Ovary (tissue), 10 donors: ENCODE measurements at places on chromosomes 4 and X.

DNA sequence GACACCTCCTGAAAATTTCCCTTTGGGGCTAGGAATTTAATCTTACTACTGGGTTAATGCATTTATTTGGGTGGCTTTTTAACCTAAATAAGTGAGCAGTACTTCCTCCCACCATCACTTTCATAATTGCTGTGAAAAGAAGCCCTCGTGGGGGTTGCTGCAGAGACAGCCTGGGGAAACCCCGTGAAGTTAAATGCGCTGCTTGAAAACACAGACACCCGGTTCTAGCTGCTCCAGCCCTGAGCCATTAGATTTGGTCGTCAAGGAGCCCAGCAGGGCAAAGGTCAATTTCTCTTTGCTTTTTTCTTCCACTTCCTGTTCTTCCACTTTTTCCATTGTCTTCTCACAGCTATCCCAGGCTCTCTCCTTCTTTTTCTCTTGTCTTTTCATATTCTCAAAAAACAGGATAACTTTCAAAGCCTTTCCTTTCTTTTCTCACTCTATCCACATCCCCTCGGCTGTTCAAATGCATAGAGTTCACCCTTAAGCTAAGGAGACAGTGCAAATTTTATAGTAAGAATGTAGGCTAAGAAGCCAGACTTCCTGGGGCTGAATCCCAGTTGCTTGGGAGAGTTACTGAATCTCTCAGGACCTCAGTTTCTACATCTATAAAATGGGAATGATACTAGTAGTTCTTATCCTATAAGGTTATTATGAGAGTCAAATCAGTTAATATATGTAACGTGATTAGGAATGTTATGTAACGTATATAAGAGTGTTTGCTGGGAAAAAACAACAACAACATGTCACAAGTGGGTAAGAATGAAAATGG, 91.5 kb upstream of the ZNF827 start:
- DNase-seq = no peak

DNA sequence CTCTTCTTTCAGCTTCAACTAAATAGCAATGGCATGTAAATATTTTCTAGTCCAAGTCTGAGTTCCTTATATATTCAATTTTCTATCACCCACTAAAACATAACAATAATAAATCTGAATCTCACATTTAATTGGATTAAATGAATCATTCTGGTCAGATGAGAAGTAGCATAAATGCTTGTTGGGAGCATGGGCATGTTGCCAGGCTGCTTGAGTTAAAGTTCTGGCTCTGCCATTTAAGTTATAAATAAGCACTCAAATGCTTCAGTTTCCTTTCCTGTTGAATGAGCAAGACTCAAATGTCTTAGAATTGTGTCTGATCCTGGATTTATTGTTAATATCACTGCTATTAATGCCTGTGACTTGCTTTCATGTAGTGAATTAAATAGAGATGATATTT, 496.3 kb downstream of the STPG2 start:
- no peak for DNase-seq

- DNase-seq = peak; percentile 27
Observed at GRCh38 chrX:101078716-101079598, at the start of gene TMEM35A. TSS of gene TMEM35A (plus strand) at chrX:101078879. CDS start at chrX:101079003, 124 bp downstream.

DNA sequence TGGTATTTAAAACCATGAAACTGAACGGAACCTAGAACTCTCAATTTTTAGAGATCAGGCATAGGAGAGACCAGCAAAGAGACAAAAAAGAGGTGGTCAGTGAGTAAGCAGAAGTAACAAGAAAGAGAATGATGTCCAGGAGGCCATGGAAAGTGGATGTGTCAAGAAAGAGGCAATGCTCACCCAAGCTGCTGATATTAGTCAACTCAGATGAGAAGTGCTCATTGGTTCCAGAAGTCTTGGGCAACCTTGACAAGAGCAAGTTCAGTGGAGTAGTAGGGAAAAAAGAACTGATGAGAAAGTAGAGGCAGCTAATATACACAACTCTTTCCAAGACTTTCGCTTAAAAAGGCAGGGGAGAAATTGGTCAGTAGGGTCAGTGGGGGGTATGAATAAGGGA, 23.0 kb upstream of the CCDC149 start:
- no peak for DNase-seq

DNA sequence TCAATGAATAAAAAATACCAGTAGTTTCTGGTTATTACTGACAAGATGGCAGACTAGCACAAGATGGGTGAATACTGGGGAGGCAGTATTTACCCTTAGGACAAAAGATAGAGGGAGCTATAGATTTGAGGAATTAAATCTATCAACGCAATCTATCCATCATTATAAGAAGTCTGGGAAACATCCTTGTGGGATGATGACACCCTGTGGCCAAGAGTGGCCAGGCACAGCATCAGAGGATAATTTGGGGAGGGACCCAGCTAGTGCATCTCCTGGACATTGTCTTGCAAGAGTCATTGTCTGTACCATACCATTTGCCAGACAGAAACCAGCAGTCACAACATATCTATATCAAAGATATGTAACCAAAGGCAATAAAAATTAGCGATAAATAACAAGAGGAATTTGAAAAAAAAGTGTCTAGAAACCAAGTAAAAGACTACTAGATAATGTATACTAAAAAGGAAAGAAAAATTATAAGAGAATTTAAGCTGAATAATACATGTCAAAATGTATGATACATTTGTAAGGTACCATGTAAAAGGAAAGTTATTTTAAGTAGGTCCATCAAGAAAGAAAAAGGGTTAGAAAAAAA, 22.9 kb downstream of the KCTD8 start:
- no peak for DNase-seq

DNA sequence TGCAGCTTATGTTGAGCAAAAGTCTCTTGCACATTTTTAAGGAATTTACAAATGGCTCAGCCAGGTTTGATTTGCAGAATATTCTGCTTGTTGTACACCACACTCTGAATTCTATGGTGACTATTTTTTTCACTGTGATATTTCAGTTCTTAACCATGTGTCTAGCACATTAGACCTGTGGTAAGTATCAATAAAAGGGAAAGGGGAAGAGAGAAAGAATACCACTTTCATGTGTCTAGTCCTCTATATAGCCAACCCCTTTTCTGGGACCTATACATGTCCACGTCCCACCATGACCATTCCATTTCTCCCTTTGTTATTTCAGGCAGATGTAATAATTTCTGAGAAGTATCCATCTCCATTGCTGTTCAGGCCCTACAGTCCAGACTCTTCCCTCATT, 121.3 kb upstream of the PNPLA4 start:
- DNase-seq = no peak

- no peak for DNase-seq
Observed at GRCh38 chr4:27966664-27967063, 1106.0 kb downstream of the STIM2 start.
